Activated naive CD4-positive, alpha-beta T cell treated with anti-CD3 and anti-CD28 coated beads, Interleukin-2, amount 10 ng/mL, durations not matched to agents 5 hours and 36 hours (primary cell): ENCODE measurements at places on chromosomes 5 and 9. TPM values are rescaled to one million over a fixed set of nuclear protein-coding genes. Genes with fewer than 3 reads are reported as not detected.

Gene PCDHB7
- total RNA-seq, result not detected

Gene IRX4
- total RNA-seq, result not detected

Gene PLPP7
- total RNA-seq, result 0.13 TPM

Gene KIF20A
- 43.4 TPM for total RNA-seq

Gene HEMGN
- 2.0 TPM for total RNA-seq

Gene NREP
- 20.6 TPM for total RNA-seq

Gene OLFML2A
- not detected for total RNA-seq

Gene PTGES
- not detected for total RNA-seq

Gene AGXT2
- total RNA-seq, result not detected

Gene ARHGEF28
- not detected for total RNA-seq

Gene OR1Q1
- not detected for total RNA-seq

Gene TMED7
- total RNA-seq, result 43.1 TPM

Gene TAF11L5
- not detected for total RNA-seq

Gene TRIM36
- total RNA-seq, result not detected

Gene PCDHAC2
- total RNA-seq, result not detected

Gene PCDHA8
- not detected for total RNA-seq

Gene SPINK6
- total RNA-seq, result not detected

Gene SGTB
- 20.9 TPM for total RNA-seq

Gene ZDHHC11B
- total RNA-seq, result not detected

Gene EQTN
- total RNA-seq, result not detected

Gene C9
- not detected for total RNA-seq

Gene TMEM8B
- total RNA-seq, result 3.0 TPM

Gene NXNL2
- total RNA-seq, result not detected

Gene NR2F1
- total RNA-seq, result not detected

Gene REEP2
- total RNA-seq, result 0.60 TPM

Gene IL3
- not detected for total RNA-seq

Gene DPYSL3
- total RNA-seq, result not detected

Gene CRHBP
- not detected for total RNA-seq

Gene CMYA5
- 0.19 TPM for total RNA-seq

Gene CCDC152
- 3.5 TPM for total RNA-seq

Gene TICAM2
- 0.77 TPM for total RNA-seq

Gene PTPDC1
- 4.3 TPM for total RNA-seq

Gene BARHL1
- total RNA-seq, result not detected

Gene SPRY4
- total RNA-seq, result 1.3 TPM

Gene OR1L4
- not detected for total RNA-seq

Gene PPP2R2B
- total RNA-seq, result 0.48 TPM

Gene ANKRD31
- 0.15 TPM for total RNA-seq

Gene GABRP
- total RNA-seq, result not detected

Gene CD14
- total RNA-seq, result 0.77 TPM

Gene DOCK8
- total RNA-seq, result 318 TPM

Gene WHRN
- 1.2 TPM for total RNA-seq

Gene ANKDD1B
- total RNA-seq, result 0.23 TPM

Gene EPB41L4B
- not detected for total RNA-seq

Gene DNAJC21
- total RNA-seq, result 55.4 TPM

Gene ITGA1
- total RNA-seq, result 0.93 TPM

Gene PLEKHG4B
- total RNA-seq, result not detected

Gene PCDHGB3
- 0.14 TPM for total RNA-seq

Gene RAB3C
- not detected for total RNA-seq

Gene IL4
- 0.55 TPM for total RNA-seq
